ENCODE measurements at places on chromosomes 13 and 19. TPM values are rescaled to one million over a fixed set of nuclear protein-coding genes. Genes with fewer than 3 reads are reported as not detected.

GRCh38 chr19:1063030-1063908 is 3.7 kb upstream of the ARHGAP45 start:
- DNase-seq, result no peak

DNA sequence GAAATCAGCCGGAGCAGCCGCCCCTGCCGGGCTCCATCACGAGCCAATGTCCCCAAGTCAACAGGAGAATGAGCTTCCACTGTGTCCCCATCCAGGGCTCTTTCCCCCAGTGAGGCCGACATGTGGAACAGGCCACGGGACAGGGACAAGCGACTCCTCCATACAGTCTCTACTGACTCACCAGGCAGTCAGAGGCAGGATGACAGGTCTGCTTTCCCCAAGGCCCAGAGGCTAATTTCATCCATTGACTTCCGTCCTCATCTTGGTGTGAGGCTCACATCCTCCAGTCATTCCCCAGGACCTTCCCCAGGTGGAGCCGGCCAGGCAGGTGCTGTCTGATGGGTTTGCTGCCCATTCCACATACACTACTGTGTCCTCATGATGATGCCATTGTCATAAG is 3.5 kb downstream of the CEACAM6 start:
- no peak for DNase-seq

Gene IPO5
- total RNA-seq, result 295 TPM

GRCh38 chr13:102897371-102898138 is 51.7 kb downstream of the ERCC5 start:
- no peak for DNase-seq

DNA sequence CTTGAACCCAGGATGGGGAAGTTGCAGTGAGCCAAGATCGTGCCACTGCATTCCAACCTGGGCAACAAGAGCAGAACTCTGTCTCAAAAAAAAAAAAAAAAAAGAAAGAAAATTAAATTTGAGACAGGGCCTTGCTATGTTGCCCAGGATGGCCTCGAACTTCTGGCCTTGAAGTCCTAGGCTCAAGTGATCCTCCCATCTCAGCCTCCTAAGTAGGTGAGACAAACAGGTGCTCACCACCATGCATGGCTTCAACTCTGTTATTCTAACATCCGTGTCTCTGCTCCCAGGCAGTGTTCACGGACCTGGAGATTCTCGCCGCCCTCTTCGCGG is 40.3 kb downstream of the PDE4A start:
- DNase-seq, result no peak

Gene ZNF506
- total RNA-seq, result 37.9 TPM

Gene ARHGEF1
- total RNA-seq, result 444 TPM

GRCh38 chr13:45690636-45691035 is 11.5 kb upstream of the CBY2 start:
- no peak for DNase-seq

- DNase-seq, result no peak
Measured at GRCh38 chr13:29569253-29570050, 26.0 kb downstream of the SLC7A1 start.
